ENCODE measurements at places on chromosomes 5 and 9. TPM values are rescaled to one million over a fixed set of nuclear protein-coding genes. Genes with fewer than 3 reads are reported as not detected.

SHC3 gene
- total RNA-seq, result 0.40 TPM

NKD2 gene
- total RNA-seq, result 25.5 TPM

NUDT12 gene
- 1.9 TPM for total RNA-seq

FAM200C gene
- total RNA-seq, result 1.8 TPM

ZNF366 gene
- total RNA-seq, result not detected

IL4 gene
- not detected for total RNA-seq

ADCY2 gene
- not detected for total RNA-seq

ZNF618 gene
- 9.3 TPM for total RNA-seq

C5orf58 gene
- not detected for total RNA-seq

HTR1A gene
- not detected for total RNA-seq

NRG2 gene
- 2.5 TPM for total RNA-seq

CAVIN4 gene
- total RNA-seq, result 0.32 TPM

SVEP1 gene
- total RNA-seq, result 1.7 TPM

NEUROG1 gene
- not detected for total RNA-seq

AK6 gene
- total RNA-seq, result 34.4 TPM

DOCK8 gene
- total RNA-seq, result 0.51 TPM

SLC46A2 gene
- total RNA-seq, result not detected

SELENOP gene
- 0.37 TPM for total RNA-seq

CYLC2 gene
- total RNA-seq, result not detected

RAB3C gene
- not detected for total RNA-seq

PALM2AKAP2 gene
- 0.36 TPM for total RNA-seq
